ENCODE measurements at places on chromosomes 3 and 15.

DNA sequence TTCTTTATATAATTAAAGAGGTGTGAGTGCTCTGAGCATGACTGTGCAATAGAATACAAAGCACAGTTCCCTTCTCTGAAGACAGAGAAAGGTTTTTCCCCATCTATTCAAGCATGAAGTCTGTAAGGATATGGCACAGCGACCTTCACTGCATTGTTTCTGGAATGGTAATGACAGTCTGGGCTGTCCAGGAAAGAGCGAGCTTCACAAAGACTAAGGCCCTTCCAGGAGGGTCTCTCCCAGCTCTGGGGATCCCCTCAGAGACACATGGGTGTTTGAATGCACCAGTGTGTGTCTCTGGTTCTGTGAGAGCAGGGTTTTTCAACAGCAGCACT lies 179.9 kb upstream of the NR2E3 start:
- no peak for DNase-seq

DNA sequence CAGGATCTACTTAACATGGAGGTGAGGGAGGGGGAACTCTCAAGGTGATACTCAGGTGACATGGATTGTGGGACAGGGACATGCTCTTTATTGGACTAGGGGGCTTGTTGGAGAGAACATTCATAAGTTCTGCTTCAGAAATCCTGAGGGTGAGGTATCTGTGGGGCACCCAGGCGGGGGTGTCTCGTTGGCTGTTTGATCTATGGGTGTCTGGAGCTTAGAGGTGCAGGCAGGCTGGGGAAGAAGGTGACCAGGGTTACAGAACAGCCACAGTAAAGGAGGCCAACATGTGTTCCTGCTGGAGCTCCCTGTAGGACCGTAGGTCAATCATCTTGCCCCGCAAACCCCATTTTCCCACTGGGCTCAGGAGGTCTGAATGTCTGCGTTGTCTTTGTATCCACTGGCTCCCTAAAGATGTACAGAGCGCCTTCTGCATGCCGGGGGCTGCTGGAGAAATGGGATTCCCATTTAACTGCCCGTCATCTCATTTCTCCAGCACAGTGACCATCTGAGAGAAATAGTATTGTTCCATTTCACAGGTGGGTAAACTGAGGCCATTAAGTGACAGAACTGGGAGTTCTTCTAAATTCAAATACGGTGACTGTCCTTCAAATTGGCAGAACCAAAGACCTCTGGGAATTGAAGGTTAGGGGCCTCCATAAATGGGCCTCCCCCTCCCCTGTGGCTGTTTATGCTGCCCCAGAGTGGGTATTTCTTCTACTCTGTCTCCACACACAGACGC lies 40.3 kb upstream of the TSEN2 start:
- DNase-seq, result no peak

DNA sequence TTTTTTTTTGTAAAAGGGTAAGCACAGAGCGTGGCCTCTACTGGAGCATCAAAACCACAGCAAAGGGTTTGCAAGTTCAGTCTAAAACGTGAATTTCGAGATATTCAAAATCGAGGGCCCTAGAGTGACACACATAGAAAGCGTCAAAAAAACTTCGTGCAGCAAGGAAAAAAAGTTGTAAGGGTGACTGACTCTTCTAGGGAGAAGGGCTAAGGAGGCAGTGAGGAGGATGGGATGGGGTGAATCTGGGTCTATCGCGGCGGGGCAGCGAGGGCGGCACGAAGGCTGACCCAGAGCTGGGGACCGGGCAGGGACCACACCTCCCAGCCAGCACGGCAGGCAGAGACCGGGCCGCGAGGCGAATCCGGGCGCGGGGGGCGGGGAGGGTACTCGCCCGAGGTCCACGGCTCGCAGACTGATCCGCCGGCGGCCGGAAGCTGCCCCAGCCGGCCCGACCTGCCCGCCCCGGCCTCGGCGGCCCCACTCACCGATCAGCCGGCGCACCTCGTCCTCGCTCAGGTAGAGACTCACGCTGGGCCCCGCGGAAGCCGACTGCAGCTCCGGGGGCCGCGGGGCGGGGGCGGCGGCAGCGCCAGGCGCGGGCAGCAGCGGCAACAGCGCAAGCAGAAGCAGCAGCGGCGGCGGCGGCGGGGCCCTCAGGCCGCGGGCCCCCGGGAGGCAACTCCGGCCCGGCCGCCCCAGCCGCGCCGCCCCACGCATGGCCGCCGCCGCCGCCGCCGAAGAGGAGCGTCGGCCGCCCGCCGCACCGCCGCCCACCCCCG lies 533 bp downstream of the RYK start:
- no peak for DNase-seq

GRCh38 chr15:70466305-70466704 lies 297.1 kb downstream of the UACA start:
- DNase-seq, result no peak

GRCh38 chr3:38524141-38524739 lies 28.1 kb downstream of the EXOG start:
- no peak for DNase-seq

Measured in NCI-H187 (cell line).